ENCODE measurements at places on chromosomes 11 and 22.

GRCh38 chr11:75496305-75496752 is 29.4 kb downstream of the GDPD5 start:
- DNase-seq: no peak

DNA sequence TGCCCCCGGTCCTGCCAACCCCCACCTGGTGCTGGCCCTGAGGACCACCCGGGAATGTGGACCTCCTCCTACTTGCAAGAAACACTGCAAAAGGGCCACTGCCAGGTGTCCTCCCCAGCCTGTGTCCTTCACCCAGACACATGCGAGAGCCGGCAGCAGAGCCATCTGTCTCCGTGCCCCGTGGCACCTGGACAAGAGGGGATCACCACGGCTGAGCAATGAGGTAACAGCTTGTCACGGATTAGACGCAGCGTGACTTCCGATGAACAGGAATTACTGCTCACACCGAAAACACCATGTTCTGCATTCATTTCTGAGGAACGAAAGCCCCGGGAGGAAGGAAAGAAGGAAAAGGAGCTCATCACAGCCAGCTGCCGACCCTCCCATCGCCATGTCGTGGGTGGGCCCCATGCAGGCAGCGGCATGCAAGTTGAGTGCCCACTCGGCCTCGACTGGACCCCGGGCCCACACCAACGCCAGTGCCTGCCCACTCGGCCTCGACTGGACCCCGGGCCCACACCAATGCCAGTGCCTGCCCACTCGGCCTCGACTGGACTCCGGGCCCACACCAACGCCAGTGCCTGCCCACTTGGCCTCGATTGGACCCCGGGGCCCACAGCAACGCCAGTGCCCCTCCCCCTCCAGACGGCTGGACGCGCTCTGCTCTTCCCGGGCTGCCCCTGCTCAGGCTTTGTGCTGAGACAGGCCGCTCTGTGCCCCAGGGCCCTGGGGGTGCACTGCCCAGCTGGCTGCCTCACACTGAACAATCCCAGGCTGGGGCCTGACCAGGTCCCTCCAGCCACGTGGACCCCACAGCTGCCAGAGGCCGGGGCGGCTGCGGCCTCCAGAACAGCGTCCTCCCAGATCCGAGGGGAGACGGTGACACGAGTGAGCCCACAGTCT is 22.0 kb downstream of the CHID1 start:
- no peak for DNase-seq

DNA sequence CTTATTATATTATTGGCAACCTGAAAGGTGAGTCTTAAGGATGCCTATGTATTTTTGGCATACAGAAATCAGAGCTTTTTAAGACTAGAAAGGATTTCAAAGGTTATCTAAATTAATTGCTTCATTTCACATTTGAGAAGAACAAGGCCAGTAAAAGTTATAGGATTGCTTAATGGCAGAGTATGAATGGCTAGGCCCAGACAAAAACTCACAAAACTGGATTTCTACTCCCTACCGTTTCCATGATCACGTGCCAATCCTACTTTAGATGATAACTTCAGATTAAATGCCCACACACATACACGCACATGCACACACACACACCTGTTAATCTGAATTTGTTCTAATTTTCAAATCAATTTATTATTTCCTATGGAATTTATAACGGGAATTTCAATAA is 1.8 kb upstream of the PDE3B start:
- DNase-seq: no peak

- no peak for DNase-seq
These were observed 972 bp upstream of the TSSC4 start for GRCh38 chr11:2399488-2400068.

GRCh38 chr11:9065607-9066432 is 25.6 kb downstream of the SCUBE2 start:
- DNase-seq: no peak

- DNase-seq: no peak
These were observed 55.8 kb upstream of the TCF20 start for GRCh38 chr22:42326301-42326700.

DNA sequence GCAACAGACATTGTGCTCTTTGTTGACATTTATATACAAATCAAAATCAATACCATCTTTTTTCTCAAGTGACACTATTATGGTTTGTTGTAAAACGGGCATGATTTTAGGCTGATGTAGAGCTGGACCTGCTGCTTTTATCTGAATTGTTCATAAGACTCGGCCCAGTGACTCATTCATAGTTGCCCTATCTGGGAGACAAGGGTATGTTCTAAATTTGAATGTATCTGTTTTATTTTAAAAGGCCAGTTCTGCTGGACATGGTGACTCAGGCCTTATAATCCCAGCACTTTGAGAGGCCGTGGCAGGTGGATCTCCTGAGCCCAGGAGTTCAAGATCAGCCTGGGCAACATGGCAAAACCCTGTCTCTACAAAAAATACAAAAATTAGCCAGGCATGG is 39.3 kb downstream of the CEP295 start:
- DNase-seq: no peak

DNA sequence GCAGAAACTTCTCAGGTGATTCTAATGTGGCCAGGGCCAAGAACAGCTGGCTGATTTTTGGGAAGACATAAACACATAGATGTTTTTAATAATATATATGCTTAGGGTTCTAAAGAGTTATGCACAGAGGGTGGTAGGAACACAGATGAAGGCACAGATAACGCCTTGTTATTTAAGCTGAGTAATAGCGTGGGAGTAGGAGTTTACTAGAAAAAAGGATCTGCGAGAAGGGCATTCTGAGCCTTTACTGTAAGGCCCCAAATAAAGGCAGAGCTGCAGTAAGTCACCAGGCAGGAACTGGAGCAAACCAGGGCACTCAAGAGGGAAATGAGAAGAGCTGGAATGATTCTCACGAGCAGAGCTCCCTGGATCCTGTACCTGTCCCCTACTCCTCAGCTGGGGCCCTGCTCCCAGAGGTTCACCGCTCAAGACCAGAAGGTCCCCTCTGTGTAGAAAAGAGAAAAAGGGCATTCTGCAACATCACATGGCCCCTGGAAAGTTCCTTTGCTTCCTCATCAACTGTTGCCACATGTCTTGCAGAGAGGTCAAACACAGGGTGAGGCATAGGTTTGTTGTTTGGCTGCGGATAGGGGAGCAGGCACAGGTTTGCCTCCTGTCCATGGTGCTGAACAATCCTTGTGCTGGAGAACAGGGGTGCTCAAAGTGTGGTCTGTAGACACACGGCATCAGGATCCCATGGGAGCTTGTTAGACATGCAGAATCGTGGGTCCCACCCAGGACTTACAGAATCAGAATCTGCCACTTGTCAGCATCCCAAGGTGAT is 125.7 kb downstream of the TENM4 start:
- no peak for DNase-seq

DNA sequence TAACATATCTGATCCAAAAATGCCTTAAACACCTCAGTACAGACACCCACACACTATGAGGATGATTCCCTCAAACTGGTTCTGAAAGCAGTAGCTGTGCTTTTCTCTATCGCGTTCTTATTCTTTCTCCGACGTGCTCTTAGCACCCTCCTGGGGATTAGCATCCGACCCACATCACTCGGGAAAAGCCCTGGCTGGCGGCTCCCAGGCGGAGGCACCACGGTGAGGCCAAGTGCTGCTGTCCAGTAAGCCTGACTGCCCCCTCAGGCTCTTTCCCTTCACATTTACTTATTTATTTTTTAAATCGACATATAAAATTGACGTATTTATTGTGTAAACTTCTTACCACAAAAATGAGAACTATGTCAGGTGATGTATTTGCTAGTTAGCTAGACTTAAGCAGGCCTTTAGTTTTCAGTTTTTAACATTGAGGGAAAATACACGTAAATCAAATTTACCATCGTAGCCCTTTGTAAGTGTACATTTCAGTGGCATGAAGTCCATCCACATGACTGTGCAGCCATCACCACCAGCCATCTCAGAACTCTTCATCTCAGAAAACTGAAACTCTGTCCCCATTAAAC is 19.2 kb downstream of the TBX1 start:
- DNase-seq: no peak

DNA sequence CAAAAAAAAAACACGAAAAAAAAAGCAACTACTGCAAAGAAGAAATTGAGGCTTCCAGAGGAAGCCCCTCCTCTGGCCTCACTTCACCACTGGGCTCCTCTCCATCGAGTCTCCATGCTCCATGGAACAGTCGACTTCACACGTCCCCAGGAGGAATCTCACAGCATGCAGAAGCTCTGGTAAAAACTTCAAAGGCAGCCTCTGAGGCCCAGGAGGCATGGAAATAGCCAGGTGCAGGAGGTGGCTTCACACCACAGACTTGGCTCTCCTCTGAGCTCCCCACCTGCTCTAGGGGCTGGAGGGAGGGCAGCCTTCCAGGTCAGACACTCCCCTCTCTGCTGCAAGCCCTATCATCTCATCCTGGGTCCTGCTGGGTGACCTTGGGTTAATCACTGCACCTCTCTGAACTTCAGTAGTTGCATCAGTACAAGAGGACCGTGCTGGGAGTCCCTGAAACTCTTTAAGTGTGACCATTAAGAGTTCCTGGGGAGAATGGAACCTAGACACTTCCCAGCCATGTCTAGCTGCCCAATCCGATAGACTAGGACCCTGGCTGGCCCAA is 8.2 kb downstream of the PDE2A start:
- DNase-seq: no peak

GRCh38 chr11:102269927-102270326 is 47.4 kb upstream of the BIRC3 start:
- DNase-seq: no peak

DNA sequence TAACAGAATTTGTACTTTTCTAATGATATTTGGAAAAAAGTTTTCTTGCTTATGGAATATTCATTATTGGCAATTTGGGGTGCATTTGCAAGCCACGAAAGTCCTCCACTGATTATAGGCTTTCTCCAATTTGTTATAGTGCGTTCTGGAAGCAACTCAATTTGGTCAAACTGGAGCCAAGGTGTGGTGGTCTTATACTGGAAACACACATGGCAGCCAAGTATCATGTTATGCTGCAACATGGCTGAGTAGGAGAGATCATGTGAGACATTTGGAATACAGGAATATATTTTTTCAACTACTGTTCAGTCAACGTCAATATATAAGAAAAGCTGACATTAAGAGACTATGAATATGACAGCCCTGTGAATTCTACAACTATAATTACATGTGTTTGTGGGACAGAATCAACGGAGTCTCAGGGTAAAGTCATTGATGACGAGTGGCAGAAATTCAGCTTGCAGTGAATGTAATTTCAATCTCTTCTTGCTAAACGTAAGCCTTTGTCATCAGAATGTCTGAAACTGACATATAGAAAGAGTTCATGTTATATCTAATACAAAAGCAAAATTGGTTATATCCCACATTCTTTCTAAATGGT is 83.8 kb upstream of the FIBIN start:
- DNase-seq: no peak

GRCh38 chr11:102994105-102994504 is 38.6 kb upstream of the MMP13 start:
- no peak for DNase-seq

- no peak for DNase-seq
These were observed 603 bp upstream of the ZFTA start for GRCh38 chr11:63769042-63769713.

- DNase-seq: no peak
These were observed 37.0 kb downstream of the CDPF1 start for GRCh38 chr22:46213052-46213451.

GRCh38 chr11:73480677-73481076 is 104.5 kb downstream of the RELT start:
- no peak for DNase-seq

DNA sequence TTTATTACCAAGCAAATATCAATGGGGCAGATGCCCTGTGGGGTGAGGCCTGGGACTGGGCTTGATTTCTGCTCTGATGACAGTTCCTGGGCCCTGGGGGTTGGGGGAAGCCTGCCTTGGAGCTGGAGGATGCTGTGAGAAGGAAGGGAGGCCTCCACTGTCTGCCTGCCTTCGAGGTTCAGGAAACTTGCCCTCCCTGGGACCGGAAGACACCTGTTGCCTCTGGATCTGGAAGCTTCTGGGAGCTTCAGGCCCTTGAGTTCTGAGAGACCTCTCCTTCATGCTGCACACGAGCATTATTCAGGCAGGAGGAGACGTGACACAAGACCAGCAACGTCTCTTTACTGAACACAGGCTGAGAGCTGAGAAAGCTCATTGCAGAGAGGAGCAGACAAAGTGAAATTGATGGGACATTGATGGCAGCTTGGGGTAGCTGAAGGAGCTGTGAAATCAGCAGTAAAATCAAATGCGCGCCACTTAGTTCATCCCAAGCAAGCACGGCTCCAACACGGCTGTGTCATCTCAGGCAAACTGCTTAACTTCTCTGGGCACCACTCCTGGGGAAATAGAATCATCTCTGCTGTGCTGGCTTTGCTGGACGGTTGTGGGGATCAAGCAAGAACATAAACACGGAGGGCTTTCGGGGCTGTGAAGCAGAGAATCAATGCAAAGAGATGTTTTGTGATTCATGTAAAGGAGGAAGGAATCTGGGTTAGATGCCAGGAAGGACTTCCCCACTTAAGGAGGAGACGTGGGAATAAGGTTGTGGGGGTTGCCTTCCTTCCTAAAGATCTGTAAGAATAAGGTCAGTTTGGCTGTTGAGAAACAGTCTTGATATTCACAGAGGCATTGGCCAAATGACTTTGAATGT is 64.5 kb downstream of the TP53I11 start:
- DNase-seq: no peak

GRCh38 chr22:28053896-28054818 is 135.1 kb upstream of the PITPNB start:
- no peak for DNase-seq

- no peak for DNase-seq
These were observed 386.9 kb downstream of the ETS1 start for GRCh38 chr11:128200467-128200866.

- DNase-seq: no peak
These were observed 303.1 kb upstream of the SORL1-AS1 start for GRCh38 chr11:121755906-121756305.

DNA sequence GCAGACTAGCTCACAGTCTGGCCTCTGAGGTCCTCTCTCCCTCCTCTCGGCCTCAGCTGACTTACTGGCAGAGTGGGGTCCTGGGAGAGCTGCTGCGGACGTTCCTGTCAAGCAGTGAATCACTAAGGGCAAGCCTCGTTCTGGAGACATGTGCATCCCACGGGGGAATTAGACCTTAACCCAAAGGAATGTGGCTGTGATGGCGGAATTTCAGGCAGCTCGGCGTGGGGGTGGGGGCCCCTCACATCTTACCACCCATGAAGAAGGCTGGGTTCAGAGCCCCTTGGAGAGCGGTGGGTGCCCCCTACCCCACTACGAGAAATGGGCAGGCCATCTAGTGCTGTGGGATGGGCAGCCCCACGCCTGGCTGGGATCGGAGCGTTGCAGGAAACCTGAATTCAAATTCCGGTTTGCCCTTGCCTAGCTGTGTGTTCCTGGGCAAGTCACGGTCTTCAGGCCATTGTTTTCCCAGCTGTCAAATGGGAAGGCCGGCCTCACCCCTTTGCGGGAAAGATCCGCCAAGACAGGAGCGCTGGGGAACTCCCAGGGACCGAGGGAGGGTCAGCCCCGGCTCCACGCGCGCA is 554 bp downstream of the LRRC32 start:
- no peak for DNase-seq

- no peak for DNase-seq
These were observed 66.7 kb downstream of the SYN3 start for GRCh38 chr22:32991353-32992101.

Data from NCI-H1092 (cell line).